Frontal cortex (tissue), 4 donors: ENCODE measurements at places on chromosomes 11 and 22.
A peak's percentile ranks its signal among the peaks of the same experiment; 100 is the strongest.

GRCh38 chr11:93528252-93528651, 14.9 kb downstream of the SMCO4 start:
- DNase-seq: no peak

DNA sequence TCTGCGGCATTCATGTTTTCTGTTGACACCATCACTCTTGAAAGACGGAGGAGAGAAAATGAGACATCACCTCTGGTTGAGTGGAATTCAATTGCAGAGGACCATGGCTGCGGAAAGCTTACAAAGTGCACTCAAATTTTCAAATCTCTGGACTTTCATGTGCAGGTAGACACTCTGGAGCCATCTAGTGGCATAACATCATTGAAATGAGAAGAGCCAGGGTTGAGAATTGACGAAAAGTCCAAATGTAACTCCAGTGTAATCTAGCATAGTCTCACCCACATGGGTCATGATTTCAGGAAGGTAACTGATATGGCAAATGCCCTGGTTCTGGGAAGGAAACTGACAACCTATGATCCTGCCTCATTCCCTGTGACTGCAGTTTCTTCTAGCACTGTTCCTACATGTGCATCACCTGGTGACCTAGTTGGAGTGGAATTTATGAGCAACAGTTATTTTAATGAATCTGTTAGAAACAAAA, 687.8 kb downstream of the KCNA4 start:
- no peak for DNase-seq

- peak; percentile 60 for DNase-seq
Observed at GRCh38 chr22:19121631-19122142, 525 bp downstream of the DGCR2 start.

DNA sequence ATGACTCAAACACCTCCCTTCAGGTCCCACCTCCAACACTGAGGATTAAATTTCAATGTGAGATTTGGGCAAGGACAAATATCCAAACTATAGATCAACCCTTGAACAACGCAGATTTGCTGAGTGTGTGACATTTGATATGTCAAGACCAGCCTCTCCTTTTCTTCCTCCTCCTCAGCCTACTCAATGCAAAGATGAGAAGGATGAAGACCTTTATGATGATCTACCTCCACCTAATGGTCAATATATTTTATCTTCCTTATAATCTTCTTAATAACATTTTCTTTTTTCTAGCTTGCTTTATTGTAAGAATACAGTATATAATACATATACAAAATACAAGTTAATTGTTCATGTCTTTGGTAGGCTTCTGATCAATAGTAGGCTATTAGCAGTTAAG, 67.5 kb upstream of the MPPED2 start:
- no peak for DNase-seq

GRCh38 chr11:32152216-32152615, 61.3 kb downstream of the RCN1 start:
- no peak for DNase-seq

- peak; percentile 75 for DNase-seq
Observed at GRCh38 chr11:65498977-65499712, at the start of gene MALAT1. MALAT1 (plus strand) TSS chr11:65499045.

GRCh38 chr11:116473790-116474346, 298.9 kb downstream of the BUD13 start:
- DNase-seq: no peak

DNA sequence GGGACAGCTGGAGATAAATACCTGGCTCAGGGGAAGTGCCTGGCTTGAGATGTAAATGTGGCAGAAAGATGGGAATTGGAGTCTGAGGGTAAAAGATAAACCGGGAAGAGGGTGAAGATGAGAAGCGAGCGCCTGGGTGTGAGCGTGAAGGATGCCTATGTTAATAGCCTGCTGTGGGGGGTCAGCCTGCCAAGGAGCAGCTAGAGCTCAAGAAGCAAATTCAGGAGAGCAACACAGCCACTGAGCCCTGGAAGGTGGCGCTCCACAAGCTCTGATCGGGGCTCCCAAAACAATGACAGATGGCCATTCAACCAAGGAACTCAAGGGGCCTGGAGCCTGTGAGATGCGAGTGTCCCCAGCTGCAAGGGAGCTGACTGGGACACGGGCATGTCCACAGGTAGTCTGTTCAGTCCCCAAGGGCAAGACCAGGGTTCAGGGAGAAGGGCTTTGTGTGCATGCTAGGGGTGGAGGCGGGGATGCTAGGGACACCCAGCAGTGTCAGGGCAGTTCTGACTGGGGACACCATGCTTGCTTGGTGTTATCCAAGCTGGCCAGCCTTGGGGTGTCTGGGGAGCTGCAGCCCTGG, 2.8 kb downstream of the GSC2 start:
- DNase-seq: no peak

DNA sequence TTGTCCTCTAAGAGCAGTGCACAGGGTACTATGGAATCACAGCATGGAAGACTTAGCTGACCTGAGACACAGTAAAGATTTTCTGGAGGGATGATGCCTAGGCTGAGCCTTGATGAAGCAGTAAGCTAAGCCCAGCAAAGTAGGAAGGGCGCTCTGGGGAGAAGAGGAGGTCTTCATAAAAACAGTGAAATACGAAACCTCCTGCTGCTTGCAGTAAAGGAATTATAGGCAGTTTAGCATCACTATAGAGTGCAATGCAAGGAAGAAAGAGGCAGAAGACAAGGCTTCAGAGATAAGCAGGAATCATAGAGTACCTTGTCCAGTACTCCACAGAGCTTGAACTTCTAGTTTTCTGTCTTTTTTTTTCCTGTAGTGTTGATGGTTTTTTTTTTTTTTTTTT, 555.7 kb upstream of the CADM1 start:
- no peak for DNase-seq

DNA sequence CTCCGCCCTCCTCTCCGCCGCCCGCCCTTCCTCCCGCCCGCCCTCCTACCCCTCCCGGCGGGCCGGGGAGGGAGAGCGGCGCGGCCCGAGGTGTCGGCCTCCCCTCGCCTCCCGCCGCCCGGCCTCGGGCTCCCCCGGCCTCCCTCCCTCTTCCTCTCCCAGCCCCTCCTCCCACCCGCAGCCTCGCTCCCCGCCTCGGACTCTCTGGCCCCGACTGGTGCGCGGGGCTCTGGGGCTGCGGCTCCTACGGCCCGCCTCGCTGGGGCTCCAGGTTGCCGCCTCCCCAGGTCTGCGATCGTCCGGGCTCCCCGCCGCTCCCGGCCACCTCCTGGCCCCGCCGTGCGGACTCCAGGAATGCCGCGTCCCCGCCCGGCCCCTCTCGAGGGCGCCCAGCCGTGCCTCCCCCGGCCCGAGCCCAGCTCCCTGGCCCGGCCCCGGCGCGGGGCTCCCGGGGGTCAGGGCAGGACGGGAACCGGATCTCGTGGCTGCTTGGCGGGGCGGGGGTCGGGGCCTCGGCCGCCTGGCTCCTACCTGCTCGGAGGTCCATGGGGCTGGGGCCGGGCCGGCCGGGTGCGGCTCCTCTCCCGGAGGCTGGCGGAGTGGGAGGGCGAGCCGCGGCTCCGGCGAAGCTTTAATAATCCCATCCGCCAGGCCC, at the start of gene CLCF1:
TSS of gene CLCF1 (minus strand) at position 606 of the 655 bp plus-strand sequence. CDS start at position 547, 59 bp downstream.
- peak; percentile 80 for DNase-seq

- no peak for DNase-seq
Observed at GRCh38 chr22:20918663-20919218, 1.5 kb downstream of the CRKL start.

DNA sequence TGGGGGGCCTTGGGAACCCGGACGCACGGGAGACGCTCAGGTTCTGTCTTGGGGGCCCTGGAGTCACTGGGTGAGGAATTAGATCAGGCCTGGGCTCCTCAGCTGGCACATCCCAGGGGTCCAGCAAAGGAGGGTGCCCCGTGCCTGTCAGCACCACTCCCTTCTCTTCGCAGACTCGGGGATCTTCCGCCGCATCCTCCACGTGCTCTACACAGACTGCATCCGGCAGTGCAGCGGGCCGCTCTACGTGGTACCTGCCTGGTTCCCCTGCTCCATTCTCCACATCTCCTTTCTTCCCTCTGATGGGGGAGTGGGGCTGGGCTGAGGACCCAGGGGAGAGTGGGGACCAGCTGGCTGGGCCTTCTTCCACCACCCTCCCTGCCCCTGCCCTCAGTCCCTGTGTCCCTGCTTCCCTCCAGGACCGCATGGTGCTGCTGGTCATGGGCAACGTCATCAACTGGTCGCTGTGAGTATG, 6.7 kb upstream of the TAGLN start:
- DNase-seq: no peak

DNA sequence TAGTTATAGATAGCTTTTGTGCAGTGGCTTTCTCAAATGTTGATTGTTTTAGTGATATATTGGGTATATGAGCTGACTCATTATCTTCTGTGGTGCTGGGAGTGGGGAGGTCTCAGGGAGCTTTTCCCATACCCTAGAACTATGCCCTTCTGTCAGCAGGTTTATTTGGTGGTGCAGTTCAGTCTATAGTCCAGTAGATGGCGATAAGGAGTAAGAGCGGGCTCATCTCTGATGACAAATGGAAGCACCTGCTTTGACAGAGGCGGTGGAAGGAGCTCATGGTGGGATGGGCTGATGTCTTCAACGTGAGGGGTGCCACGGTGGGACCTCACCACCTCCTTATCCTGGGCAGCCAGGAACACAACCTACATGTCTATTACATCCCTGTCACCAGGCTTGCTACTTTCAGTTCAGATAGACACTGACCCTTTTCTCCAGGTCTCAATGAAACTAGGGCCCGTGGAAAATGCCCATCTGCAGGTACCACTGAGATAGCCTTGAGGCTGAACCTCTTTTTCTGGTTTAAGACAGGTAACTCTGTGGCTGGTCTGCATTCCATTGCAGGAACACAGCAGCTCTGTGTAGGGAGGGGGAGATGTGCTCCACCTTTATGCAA, 13.0 kb upstream of the OR6A2 start:
- DNase-seq: no peak

- DNase-seq: no peak
Observed at GRCh38 chr22:39463931-39464390, 7.1 kb downstream of the MGAT3 start.

DNA sequence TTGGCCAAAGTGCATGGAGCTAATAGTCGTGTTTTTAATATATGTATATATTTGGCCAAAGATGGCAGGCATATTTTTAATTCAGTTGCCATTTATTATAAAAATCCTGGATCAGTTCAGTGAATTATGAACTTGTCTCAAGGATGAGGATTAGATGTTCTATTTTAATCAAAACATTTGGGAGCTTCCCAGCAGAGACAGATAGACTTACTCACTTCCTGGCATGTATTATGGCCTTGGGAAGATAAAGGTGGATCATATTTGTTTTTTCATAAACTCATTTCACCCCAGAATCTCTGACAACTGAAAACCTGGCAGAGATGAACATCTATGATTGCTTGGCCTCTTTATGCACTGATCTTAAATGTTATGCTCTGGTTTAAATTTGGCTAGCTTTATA, 148.8 kb downstream of the NCAM1 start:
- DNase-seq: no peak

DNA sequence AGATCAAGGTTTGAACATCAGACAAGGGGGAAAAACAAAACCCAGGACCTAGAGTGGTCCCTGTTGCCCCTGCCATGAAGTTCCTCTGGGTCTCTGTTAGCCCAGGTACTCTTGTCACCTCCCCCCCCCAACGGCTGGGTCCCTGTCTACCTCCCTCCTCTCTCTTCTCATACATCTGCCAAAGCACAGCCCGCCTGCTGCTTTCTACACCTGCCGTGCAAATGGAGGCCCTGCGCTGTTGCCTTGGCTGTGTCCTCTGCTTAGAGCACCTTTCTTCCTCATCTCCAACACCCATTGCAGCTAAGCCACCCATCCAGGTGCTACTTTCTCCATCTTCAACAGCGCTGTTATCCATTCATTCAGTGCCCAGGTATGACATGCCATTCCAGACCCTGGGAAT, 99.2 kb downstream of the TP53I11 start:
- DNase-seq: no peak

GRCh38 chr11:14611939-14612338, 31.7 kb upstream of the PDE3B start:
- no peak for DNase-seq

GRCh38 chr11:111570796-111571195, 30.3 kb downstream of the LAYN start:
- DNase-seq: no peak

- DNase-seq: no peak
Observed at GRCh38 chr11:76302996-76303395, 77.9 kb downstream of the THAP12 start.

DNA sequence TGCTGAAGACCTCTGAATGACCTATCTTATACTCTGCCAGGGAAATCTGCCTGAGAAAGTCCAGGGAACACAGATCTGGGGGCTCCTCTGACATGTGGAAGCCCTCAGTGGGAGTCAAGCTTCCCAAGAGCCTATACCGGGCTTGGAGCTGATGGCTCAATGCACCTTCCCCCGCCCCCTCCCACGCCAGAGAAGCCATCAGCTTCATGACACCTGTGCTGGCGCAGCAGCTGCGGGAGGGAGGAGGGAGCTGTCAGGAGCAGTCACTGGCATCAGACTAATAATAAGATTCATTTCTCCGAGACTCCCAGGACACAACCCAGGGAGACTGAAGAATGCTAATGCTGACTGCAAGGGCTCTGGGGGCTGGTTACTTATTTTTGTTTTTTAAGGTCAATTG, 47.8 kb downstream of the SPATA19 start:
- DNase-seq: no peak

DNA sequence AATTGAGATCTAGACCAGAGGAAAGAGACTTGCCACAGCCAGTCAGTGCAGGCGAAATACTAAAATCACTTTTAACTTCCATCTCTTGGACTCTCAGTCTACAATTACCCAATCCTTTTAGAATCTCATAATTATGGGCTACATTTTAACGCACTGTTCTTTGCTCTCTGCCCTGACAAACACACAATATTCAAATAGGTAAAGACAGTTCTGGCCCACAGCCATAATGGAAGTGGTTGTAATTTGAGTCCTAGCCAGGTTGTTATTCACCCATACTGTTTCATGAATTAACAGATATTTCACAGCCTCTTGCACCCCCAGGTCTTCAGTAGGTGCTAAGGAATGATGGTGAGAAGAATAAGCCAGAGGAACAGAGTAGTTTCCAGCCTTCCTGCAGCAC, 830 bp downstream of the C11orf97 start:
- DNase-seq: no peak

- no peak for DNase-seq
Observed at GRCh38 chr11:73121692-73122091, 20.4 kb downstream of the FCHSD2 start.

GRCh38 chr11:29272019-29272654, 744.7 kb downstream of the KCNA4 start:
- DNase-seq: no peak

GRCh38 chr22:18000441-18001039, 23.8 kb downstream of the MICAL3 start:
- no peak for DNase-seq

DNA sequence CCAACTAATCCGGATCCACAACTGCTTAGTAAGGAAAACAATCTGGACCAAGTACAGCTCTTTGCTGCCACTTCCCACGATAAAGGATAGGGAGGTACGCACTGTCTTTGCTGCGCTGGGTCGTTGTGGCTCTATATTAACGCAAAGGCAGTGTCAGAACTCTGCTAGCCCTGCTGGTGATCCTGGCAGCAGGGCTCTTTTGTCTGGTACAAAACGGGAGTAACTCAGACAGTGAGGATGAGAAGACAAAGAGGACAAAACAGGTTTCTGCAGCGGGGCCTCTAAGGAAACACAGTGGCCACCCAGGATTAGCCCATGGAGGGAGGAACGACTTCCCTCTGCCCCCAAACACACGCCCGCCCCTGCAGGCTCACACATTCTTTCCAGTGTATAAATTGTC, 26.1 kb downstream of the GAL start:
- DNase-seq: no peak
